Ammon's horn (tissue), 1 donor: ENCODE measurements at places on chromosomes 6 and 20.

GRCh38 chr6:106799031-106799894 is 169.9 kb downstream of the QRSL1 start:
- no peak for DNase-seq

GRCh38 chr6:1870932-1871331 is 261.2 kb downstream of the FOXC1 start:
- no peak for DNase-seq

DNA sequence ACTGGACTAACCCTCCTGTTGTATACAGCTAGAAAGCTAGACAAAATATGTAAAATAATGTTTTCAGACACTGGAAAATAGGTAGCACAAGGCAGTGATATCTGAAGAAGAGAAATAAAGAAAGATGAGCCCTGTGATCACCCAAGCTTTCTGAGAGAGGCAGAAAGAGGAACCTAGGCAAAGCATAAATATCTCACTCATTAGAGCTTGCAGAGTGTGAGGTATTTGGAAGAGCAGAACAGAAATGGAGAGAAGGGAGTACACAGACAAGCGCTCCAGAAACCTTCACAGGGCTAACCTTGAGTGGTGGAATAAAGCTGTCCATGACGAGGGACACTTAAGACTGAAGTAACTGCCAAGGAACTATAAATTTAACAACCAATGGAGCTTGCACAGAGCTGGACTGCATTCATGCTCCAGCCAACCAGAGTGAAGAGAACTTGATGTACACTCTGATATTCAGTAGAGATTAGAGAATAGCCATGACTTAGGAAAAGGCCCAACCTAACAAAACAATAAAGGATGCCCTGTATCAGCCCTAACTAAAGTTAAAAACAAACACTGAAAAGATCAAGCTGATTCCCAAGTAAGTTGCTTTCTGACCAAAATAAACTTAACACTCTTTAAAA is 280.9 kb upstream of the STXBP5 start:
- no peak for DNase-seq

DNA sequence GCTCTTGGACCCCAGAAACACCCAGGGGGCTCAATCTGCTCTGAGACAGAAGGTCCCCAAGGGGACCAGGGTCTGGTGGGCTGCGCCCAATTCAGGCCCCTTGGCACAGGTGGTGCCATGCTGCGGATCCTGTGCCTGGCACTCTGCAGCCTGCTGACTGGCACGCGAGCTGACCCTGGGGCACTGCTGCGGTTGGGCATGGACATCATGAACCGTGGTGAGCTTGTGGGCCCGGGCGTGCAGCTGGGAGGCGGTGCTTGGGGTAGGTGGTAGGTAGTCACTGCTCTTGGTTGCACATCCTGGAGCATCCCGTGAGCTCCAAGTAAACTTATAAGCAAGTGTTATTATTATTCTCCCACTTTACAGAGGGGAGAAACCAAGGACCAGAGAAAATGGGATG is at the start of gene BPIFB6:
BPIFB6 (plus strand) TSS at position 118 of the 400 bp plus-strand sequence; CDS start at position 118, 0 bp downstream.
- DNase-seq, result no peak

- no peak for DNase-seq
These were observed 116.8 kb upstream of the ARID1B start for GRCh38 chr6:156660389-156660788.

GRCh38 chr20:47141941-47142773 is 214.3 kb downstream of the ZMYND8 start:
- DNase-seq, result no peak

DNA sequence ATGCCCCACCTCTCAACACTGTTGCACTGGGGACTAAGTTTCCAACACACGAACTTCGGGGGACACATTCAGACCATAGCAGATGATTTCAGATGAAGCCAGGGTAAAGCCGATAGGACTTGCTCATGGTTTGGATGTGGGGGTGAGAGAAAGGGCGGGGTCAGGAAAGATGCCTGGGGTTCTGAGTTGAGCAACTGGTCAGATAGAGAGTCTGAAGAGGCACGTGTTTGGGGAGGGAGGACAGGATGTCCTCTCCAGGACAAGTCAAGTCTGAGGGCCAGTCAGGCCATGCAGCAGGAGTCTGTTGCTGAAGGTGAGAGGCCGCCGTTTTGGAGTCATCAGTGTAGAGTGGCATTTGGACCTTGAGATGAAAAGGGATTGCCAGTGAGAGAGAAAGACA is 197.9 kb upstream of the SNX9 start:
- DNase-seq, result no peak
